ENCODE measurements at places on chromosomes 12 and 14. TPM values are rescaled to one million over a fixed set of nuclear protein-coding genes. Genes with fewer than 3 reads are reported as not detected.

DNA sequence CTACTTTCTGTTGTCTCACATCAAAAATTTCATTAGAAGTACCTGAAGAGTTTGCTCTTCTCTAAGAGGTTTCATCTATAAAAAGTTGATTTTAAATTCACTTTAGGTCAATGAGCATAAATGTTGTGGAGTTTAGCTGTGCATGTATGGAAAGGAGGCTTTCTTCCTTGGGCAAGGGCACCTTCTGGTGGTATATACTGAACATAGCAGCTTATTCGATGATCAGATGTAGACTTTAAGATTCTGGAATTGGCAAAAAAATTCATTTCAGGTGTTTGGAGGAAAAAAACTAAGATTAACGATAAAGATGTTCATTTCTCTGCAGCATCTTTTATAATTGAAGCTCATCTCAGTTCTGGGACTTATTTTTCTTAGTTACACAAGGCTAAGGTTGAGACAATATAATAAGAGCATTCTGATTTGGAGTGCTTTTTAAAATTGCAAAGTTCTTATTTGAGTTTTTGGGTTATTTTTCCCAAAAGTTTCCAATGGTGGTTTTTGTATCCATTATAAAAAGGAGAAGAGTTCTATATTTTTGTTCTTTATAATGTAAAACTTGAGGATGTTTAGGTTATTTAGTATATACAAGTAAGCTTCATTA lies 46.8 kb downstream of the TMEM117 start:
- peak; percentile 39 for DNase-seq

DNA sequence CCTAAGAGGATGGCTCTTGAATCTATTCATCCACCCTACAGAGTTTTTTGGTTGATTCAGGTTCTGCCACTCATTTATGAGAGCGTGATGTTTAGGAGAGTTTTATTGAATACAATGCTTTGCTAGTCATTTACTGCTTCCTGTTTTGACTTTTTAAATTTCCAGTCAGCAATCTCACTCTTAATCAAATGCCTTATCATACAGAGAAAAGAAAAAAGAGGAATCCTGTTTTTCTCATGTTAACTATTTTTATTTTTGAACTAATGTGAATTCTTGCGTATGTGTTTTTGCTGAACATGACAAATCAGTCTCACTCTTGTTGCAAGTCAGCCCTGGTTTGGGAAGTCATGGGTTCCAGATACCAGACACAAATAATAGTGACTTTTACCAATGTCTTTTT lies 22.1 kb upstream of the LGMN start:
- no peak for DNase-seq

- no peak for DNase-seq
Measured at GRCh38 chr14:74425525-74426201, 347 bp downstream of the SYNDIG1L start.

DNA sequence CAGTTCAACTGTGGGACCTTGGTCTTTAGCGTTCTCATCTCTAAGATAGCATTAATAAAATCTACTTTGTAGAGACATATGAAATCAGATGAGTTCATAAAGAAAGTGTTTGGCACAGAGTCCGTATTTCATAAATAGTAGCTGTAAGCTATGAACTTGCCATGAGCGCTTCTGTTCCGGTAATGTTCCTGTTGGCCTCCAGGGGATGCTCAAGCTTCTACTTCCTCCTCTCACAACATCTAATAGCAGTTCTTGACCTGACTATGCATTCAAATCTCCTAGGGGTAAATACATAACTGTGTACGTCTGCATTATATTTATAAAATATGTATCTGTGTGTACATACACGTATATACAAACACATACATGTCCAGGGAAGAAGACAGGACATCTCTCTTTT lies 288.2 kb upstream of the TMPO start:
- DNase-seq: no peak

Gene PIK3C2G
- polyA plus RNA-seq: 4.9 TPM

GRCh38 chr12:129997239-129997638 lies 93.4 kb upstream of the TMEM132D start:
- no peak for DNase-seq

Gene AKAP5
- 9.1 TPM for polyA plus RNA-seq

GRCh38 chr12:26277506-26278246 lies 82.3 kb downstream of the SSPN start:
- no peak for DNase-seq

- peak; percentile 44 for DNase-seq
Measured at GRCh38 chr12:26028953-26029735, 70.7 kb downstream of the RASSF8 start.

GRCh38 chr12:62827855-62828254 lies 107.1 kb downstream of the PPM1H start:
- DNase-seq: no peak

Gene TAS2R50
- not detected for polyA plus RNA-seq

GRCh38 chr12:49615725-49616124 lies 7.6 kb upstream of the PRPF40B start:
- DNase-seq: no peak

Gene SALL2
- 55.9 TPM for polyA plus RNA-seq

DNA sequence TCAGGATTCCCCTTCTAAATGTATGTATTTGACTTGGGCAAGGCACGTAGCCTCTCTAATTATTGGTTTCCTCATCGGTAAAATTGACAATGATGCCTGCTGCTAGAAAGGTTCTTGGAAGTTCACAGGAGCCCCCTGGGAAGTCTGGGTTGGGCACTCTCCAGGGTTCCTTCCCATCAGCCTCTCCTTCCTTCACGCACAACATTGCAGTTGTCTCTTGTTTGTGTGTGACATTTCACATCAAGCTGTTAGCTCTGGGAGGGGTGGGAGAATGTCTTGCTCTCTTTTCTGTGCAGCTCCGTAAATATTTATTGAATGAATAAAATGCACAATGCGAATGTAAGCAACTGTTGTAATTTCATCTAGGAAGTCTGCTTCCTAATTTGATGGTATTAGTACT lies 153.2 kb upstream of the PRICKLE1 start:
- DNase-seq: no peak

GRCh38 chr12:120259418-120260202 lies 5.9 kb downstream of the PXN start:
- no peak for DNase-seq

Gene MYO1H
- polyA plus RNA-seq: 1.0 TPM

GRCh38 chr12:116257826-116258225 lies 19.7 kb downstream of the MED13L start:
- DNase-seq: no peak

GRCh38 chr12:94488463-94488862 lies 28.8 kb upstream of the CEP83 start:
- DNase-seq: no peak

- DNase-seq: no peak
Measured at GRCh38 chr14:104641753-104642539, 37.4 kb upstream of the TMEM179 start.

- DNase-seq: no peak
Measured at GRCh38 chr12:105338966-105339365, 8.5 kb downstream of the C12orf75 start.

DNA sequence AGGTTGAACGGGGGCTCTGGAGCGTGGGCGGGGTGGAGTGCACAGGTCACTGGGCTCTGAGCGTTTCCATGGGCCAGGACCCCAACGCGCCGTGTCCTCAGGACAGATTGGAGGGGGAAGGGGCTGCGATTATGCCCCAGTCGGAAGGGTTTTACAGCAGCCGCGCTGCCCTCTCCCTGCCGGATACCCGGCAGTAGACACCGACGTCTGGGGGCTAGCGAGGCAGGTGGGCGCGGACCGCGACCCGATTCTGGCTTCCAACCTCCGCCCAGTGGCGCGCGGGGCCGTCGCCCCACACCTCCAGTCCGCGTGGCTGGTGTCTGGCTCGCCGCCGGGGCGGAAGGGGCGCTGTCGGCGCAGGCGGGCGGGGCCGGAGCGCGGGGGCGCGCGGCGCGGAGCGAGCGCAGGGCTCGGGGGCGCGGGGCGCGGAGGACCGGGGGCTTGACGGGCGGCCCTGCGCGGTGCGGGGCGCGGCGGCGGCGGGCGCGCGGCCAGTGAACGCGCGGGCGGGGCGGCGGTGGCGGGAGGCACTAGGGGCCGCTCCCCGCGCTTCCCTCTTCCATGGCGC lies 2.4 kb upstream of the KIF26A start:
- DNase-seq: no peak

Gene PAX9
- 0.24 TPM for polyA plus RNA-seq

- DNase-seq: no peak
Measured at GRCh38 chr12:11785712-11786111, 136.2 kb downstream of the ETV6 start.

Gene PTPRQ
- polyA plus RNA-seq: 21.8 TPM

DNA sequence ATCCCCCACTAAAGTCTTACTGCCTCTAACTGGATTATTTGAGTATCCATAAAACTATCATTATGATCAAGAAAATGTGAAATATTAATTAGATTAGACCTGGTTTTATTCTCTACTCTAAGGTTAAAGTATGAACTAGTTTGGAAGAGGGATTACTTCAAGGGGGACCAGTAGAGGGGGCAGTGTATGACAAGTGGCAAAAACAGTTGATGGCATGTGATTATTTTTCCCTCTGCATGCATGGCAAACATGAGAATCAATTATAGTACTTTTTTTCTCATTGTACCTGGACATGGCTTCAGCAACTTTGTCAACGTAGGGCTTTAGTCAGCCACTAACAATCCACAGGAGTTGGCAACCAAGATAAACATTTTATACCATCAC lies 145.0 kb upstream of the SLC38A2 start:
- DNase-seq: no peak

Gene RNF212B
- 1.8 TPM for polyA plus RNA-seq

Gene VWF
- 14.3 TPM for polyA plus RNA-seq

DNA sequence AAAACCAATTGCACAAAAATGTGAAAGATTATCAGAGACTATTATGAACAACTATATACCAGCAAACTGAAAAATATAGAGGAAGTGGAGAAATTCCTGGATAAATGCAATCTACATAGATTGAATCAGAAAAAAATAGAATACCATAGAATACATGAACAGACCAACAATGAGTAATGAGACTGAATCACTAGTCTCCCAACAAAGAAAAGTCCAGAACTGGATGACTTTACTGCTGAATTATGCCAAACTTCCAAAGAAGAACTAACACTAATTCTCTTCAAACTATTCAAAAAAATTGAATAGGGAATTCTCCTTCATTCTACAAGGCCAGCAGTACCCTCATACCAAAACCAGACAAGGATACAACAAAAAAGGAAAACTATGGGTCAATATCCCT lies 60.6 kb downstream of the GUCY2C start:
- DNase-seq: no peak

DNA sequence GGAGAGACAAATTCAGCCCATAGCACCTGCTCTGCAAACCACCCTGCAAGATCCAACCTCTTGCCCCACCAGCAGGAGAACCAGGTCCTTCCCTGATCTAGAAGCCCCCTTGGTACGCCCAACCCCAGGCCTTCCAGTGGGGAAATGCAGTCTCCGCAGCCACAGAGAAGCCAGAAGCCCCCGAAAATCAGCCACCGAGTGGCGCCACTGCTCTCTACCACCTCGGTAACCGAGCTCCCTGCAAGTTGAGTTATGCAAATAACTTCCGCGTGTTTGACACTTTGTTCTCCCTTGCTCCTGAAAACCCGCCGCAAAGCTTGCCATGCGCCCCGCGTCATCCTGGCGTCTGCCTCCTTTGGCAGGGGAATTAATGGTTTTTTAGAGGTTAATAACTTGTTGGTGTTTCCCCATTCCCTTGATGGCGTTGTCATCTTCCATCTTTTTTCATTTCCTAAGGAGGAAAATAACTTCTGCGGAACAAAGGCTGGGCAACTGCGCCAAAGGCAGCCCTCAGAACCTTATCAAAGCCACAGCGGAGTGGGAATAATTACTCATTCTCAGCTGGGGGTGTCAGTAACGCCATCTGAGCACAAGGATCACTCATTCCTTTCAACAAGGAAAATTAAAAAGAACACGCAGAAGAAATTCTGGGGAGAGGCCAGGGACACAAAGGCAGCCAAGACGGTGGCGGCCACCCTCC lies 60.4 kb downstream of the FZD10 start:
- DNase-seq: no peak

- no peak for DNase-seq
Measured at GRCh38 chr14:69117020-69117767, 35.7 kb downstream of the DCAF5 start.

DNA sequence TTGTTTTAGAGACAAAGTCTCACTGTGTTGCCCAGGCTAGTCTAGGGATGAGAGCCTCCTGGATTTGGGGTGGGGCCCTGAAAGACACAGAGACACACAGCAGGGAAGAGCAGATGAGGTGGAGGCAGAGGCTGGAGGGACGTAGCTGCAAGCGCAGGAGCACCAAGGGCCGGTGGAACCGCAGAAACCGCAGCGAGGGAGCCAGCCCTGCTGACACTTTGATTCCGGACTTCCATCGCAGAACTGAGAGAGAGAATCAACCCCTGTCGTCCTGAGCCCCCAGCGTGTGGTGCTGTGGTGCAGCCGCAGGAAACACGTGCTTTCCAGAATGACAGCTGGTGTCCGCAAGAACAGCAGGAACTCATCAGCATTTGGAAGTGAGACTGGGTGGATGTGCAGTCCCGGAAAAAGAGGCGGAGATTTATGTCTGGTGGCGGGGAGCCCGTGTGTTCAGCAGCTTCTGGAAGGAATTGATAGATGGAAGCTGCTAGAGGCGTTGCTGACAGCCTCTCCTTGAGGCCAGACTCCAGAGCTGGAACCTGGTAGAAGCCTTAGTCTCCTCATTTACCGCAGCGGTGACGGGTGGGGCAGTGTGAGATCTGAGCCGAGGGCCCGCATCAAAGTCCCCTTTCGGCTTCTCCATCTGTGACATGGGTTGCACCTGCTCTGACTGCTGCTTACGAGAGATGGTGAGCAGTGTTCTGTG lies 21.9 kb upstream of the KLC1 start:
- peak; percentile 83 for DNase-seq

GRCh38 chr12:79344855-79345847 lies 345.6 kb downstream of the PAWR start:
- no peak for DNase-seq

Measured in right renal pelvis (tissue), 4 donors.